GM04503 (cell line): ENCODE measurements at places on chromosomes 11 and 22.

GRCh38 chr22:43587574-43587973 is 175.8 kb downstream of the MPPED1 start:
- no peak for DNase-seq

DNA sequence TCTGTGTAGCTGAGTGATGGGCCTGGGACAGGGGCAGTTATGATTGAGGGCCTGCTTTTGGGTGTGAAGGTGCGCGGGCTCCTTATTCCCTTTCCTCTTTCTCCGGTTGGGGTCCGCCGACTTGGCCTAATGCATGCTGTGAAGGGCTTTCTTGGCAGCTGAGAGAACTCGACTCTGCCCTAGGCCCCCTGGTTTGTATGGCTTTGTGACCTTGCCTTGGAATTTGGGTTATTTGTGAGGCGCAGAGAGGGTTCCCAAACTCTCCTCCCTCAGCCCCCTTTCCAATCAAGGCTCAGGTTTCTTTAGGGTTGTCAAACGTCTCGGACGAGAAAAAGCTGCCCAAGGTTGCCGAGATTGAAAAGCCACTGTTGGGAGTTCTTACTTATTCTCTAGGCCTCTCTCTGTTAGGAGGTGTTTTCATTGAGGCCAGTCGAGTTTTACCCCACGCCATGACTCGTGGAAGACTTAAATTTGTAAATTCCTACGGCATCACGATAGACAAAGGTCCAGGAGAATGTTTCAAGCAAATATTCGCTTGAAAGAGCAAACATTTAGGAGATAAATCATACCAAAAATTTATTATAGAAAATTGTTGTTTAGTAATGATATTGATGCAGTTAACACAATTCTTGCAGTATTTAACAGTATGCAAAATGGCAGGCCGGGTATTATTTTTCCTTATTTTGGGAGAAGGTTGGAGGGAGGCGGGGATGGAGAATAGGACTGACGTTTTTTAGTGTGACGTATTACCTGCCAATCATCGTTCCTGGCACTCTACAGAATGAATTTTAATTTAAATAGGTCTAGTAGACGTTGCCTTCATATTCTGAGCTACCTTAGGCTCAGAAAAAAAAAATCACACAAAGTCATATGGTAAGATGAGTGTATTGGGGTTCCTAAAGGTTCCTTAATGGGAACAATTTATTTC is 689 bp downstream of the PDHX start:
- DNase-seq: no peak

DNA sequence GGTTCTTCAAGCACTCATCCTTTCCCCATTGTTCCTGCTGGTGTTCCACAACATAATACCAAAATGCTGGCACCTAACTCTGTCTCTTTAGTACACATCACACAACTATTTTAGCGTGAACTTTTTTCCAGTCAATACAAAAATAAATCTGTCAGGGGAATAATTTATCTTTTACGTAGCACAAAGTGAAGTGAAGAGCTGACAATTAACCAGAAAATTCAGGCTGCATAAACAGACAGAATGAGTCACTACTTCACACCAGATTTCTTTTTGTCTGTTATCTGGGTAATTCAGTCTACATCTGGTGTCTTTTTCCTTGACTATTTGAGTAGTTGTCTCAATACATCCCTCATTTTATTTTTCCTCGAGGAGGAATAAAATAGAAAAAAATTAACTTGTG is 7.9 kb upstream of the ETS1 start:
- DNase-seq: no peak

GRCh38 chr22:50399751-50400331 is 56.7 kb downstream of the PPP6R2 start:
- peak; percentile 6 for DNase-seq

GRCh38 chr11:103619480-103619879 is 417.0 kb upstream of the DDI1 start:
- DNase-seq: no peak
